ENCODE measurements at places on chromosomes 5 and 9. TPM values are rescaled to one million over a fixed set of nuclear protein-coding genes. Genes with fewer than 3 reads are reported as not detected.

DNA sequence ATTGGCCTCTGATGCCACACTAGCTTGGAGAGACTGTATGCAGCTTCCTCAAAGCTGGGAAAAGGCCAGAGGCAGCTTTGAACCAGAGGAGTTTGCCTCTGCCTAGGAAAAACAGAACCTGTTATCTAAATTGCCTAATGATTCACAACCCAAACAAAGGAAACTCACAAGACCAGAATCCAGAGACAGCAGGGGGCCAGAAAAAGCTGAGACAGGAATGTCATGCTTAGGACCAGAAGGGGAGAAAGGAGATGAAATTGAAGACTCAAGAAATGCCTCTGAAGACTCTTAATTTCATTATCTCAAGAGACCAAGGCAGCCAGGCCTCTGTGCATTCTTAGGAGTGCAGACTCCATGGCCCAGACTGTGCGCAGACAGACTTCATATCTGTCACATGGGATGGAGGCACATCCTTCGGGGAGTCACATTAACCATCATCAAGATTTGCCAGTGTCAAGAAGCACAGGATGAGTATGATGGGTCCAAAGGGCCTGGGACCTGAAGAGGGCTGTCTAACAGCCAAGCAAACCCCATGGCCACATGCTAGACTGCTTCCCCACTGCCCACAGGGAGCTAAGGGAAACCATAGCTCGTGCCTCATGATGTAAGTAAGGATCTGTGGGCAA lies 57.3 kb downstream of the ARSB start:
- H3K4me3 ChIP-seq: no peak overlapping the region
- no peak overlapping the region for H3K27ac ChIP-seq
- no peaks in the 10 kb centered on the region for H3K36me3 ChIP-seq
- H3K27me3 ChIP-seq: no peaks in the 10 kb centered on the region
- no peak for DNase-seq

DNA sequence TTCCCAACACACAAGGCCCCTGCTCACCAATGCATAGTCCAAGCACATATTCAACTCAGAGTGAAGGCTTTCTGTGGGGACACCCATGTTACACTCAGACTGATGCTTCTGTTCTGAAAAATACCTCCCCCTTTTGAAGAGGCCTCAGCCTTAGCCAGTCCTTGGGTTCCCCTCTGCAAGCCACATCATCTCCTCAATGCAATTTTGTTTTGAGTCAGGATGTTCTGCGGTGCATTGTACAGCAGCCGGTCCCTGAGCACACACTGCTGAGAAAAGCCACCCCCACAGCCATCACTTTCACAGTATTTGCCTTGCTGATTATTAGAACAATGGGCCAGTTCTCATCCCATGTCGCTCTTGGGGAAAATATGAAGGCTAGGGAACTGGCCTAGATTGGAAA lies 241.2 kb downstream of the FAM114A2 start:
- no peak overlapping the region for H3K4me3 ChIP-seq
- no peak overlapping the region for H3K27ac ChIP-seq
- H3K4me1 ChIP-seq: no peaks in the 10 kb centered on the region
- H3K27me3 ChIP-seq: no peaks in the 10 kb centered on the region

- DNase-seq: no peak
- peaks cover 11% of the 10 kb centered on the region for H3K27me3 ChIP-seq
Measured at GRCh38 chr5:39605145-39605544, 180.4 kb upstream of the DAB2 start.

- no peaks in the 10 kb centered on the region for H3K36me3 ChIP-seq
- peak overlapping the region; percentile 78 for H3K27ac ChIP-seq
- DNase-seq: peak; percentile 46
Measured at GRCh38 chr9:33447799-33448553, 583 bp upstream of the AQP3 start.

The TAS2R1 gene
- not detected for total RNA-seq

- H3K4me1 ChIP-seq: no peaks in the 10 kb centered on the region
- no peaks in the 10 kb centered on the region for H3K27me3 ChIP-seq
- no peaks in the 10 kb centered on the region for H3K36me3 ChIP-seq
- no peak overlapping the region for H3K4me3 ChIP-seq
- no peak for DNase-seq
- no peak overlapping the region for H3K27ac ChIP-seq
Measured at GRCh38 chr5:62909326-62909725, 330.7 kb downstream of the LRRC70 start.

DNA sequence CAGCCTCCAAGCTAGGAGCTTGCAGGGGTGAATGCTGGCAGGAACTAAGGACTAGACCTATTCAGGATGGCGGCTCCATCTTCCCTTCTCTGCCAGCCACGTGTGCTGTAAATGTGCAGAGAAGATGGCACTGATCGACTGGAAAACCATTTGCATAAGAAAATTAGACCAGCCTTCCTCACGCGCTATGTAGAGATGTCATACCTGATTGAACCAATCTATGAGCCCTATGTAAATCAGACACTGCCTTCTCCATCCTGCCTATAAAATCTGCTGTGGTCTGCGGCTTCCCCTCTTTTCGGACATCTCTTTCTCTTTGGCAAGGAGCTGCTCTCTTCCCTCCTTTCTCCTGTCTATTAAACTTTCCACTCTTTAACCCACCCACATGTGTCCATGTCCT lies 91.6 kb downstream of the NPR3 start:
- DNase-seq: no peak
- H3K27ac ChIP-seq: no peak overlapping the region
- H3K4me3 ChIP-seq: no peak overlapping the region
- H3K36me3 ChIP-seq: no peaks in the 10 kb centered on the region
- no peaks in the 10 kb centered on the region for H3K27me3 ChIP-seq

DNA sequence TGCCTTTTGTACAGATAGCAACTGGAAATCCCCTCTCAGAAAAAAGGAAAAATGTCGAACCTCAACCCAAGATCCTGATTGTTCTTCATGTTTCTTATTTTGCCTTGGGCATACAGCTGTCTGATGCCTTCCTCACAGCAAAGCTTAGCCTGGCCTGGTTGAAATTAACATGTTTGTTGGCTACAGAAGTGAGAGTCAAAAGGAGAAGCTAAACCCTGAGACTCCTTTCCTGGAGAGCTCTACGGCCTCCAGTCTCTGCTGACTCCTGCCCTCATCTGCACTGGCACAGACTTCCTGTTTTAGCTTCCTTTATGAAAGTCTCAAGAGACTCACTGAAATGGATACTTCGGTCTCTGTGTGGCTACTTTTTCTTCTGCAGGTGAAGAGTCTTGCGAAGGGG lies 186.7 kb downstream of the PARP8 start:
- peaks cover 3% of the 10 kb centered on the region for H3K4me1 ChIP-seq
- H3K36me3 ChIP-seq: no peaks in the 10 kb centered on the region
- H3K27ac ChIP-seq: no peak overlapping the region
- H3K4me3 ChIP-seq: no peak overlapping the region
- H3K27me3 ChIP-seq: peaks cover 4% of the 10 kb centered on the region
- no peak for DNase-seq

The ANKDD1B gene
- total RNA-seq: 0.21 TPM

The KCNV2 gene
- total RNA-seq: not detected

DNA sequence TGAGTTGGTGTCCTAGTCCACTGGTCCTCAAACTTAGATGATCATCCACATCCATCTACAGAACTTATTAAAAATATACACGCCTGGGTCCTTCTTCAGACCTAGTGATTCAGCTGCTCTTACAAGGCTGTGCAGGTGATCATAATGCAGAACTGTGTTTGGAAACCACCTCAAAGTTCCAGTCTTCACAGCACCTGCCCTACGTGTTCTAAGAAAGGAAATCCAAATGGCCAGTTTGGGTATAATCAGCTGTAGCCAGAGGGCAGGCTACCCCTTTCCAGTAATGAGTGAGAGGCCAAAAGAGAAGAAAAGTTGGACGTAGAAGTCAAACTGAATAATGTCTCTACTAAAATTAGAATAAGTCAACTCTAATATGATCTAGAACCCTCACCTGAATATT lies 15.4 kb downstream of the REEP5 start:
- no peaks in the 10 kb centered on the region for H3K27me3 ChIP-seq
- DNase-seq: no peak
- peaks cover 6% of the 10 kb centered on the region for H3K4me1 ChIP-seq

The ABHD17B gene
- total RNA-seq: 9.1 TPM

The ELOVL7 gene
- total RNA-seq: 0.69 TPM

GRCh38 chr9:124054582-124055227 lies 43.1 kb downstream of the LHX2 start:
- no peaks in the 10 kb centered on the region for H3K36me3 ChIP-seq
- H3K4me1 ChIP-seq: peaks cover 2% of the 10 kb centered on the region
- H3K27ac ChIP-seq: no peak overlapping the region
- H3K27me3 ChIP-seq: peaks cover 44% of the 10 kb centered on the region

The LCP2 gene
- 232 TPM for total RNA-seq

The SHOC1 gene
- not detected for total RNA-seq

DNA sequence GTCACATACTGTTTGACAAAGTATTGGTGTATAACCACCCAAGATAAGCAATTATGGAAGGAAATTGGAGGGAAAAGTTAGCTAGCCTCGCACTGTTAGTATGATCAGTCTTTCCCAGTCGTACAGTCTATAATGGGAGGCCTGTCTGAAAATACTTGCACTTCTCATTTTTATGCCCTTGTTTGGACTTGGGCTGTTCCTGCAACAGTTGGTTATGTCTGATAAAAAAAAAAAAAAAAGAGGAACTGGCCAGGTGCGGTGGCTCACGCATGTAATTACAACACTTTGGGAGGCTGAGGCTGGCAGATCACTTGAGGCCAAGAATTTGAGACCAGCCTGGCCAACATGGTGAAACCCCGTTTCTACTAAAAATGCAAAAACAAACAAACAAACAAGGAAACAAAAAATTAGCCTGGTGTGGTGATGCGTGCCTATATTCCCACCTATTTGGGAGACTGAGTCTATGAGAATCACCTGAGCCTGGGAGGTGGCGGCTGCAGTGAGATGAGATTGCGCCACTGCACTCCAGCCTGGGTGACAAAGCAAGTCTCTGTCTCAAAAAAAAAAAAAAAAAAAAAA lies 58.3 kb upstream of the ANKRD33B start:
- H3K4me1 ChIP-seq: no peaks in the 10 kb centered on the region
- no peak overlapping the region for H3K27ac ChIP-seq
- peaks cover 4% of the 10 kb centered on the region for H3K27me3 ChIP-seq
- no peaks in the 10 kb centered on the region for H3K36me3 ChIP-seq
- no peak for DNase-seq

DNA sequence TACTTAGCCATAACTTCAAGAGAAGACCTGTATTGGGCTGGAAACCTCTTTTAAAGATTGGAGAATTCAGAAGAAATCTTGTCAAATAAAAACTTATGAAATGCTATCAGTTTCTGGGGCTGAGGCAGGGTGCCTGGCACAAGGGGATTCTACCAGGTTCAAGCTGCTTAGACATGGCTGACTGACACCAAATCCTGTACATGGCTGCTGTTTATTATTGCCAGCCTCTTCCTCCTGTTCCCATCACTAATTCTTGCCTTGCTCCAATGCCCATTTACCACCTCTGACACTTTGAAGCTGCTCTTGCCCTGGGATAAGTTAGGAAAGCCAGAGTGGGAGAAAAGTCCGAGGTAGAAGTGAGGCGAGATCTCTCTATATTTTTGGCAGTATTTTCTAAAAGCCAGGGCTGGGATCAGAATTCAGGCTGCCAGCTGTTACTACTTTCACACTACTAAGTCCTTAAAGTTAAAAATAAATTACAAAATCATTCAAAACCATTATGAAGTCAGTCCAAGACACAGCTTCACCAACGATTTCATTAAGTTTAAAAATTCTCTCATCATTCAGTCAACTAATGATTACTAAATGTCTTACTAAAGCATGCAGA lies 66.3 kb upstream of the TNFAIP8 start:
- peak overlapping the region; percentile 93 for H3K27ac ChIP-seq
- peaks cover 31% of the 10 kb centered on the region for H3K36me3 ChIP-seq

The LRRC14B gene
- not detected for total RNA-seq

DNA sequence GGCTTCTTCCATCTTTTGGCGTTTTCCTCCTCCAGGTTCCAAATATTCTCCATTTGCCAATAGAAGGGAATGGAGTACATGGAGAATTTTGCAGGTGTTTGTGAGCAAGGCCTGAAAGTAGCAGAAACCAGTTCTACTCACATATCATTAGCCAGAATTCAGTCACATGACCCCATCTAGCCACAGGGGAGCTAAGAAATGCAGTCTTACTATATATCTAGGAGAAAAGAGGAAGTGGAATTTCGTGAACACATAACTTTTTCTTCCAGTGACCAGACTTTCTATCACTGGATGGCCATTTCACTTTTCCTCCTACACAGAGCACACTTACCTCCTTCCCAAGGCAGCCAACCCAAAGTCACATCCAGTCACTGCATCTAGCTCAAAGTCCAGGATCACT lies 55.1 kb downstream of the LOX start:
- no peak overlapping the region for H3K4me3 ChIP-seq
- H3K27ac ChIP-seq: no peak overlapping the region
- peaks cover 10% of the 10 kb centered on the region for H3K4me1 ChIP-seq
- no peaks in the 10 kb centered on the region for H3K27me3 ChIP-seq
- H3K36me3 ChIP-seq: peaks cover 57% of the 10 kb centered on the region

- H3K27me3 ChIP-seq: peaks cover 7% of the 10 kb centered on the region
- H3K4me3 ChIP-seq: no peak overlapping the region
- H3K27ac ChIP-seq: no peak overlapping the region
- peaks cover 20% of the 10 kb centered on the region for H3K36me3 ChIP-seq
Measured at GRCh38 chr5:154193701-154194121, 3.2 kb downstream of the GALNT10 start.

- no peaks in the 10 kb centered on the region for H3K4me1 ChIP-seq
- no peak overlapping the region for H3K27ac ChIP-seq
- no peak for DNase-seq
- no peaks in the 10 kb centered on the region for H3K36me3 ChIP-seq
Measured at GRCh38 chr5:166166071-166166470, 2125.4 kb upstream of the WWC1 start.

GRCh38 chr9:107367727-107368502 lies 84.8 kb downstream of the RAD23B start:
- H3K4me1 ChIP-seq: no peaks in the 10 kb centered on the region
- no peak overlapping the region for H3K27ac ChIP-seq
- no peak overlapping the region for H3K4me3 ChIP-seq

The STPG3 gene
- total RNA-seq: not detected

DNA sequence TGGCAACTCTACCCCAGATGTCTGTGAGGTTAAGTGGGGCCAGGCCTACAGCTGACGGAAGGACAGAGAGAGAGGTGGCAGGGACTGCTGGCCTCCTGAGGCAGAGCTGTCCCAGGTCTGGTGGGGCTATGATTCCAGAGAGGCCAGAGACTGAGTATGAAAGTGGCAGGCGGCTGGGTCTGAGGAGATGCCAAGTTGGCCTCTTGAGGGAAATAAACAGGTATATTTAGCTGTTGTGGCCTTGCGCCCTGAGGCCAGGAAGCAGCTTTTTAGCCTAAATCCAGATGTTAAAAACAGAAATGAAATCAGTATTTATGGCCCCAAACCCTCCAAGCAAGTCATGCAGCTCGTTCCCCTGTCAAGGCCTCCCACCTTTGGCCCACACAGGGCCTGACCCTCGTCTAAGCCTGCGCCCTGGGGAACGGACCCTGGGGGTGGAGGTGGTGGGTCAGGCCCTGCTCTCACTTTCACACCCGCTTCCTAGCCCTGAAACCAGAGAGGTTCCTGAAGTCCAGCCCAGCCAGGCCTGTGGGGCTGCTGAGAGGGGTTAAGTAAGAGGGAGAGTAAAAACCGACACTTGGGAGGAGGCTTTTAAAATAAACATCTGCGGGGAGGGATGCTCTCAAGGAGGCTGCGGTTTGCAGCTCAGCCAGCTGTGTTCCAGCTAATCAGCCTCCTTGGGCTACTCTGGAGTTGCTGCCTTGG lies 18.7 kb downstream of the PCDHGC5 start:
- H3K36me3 ChIP-seq: no peaks in the 10 kb centered on the region
- no peak overlapping the region for H3K4me3 ChIP-seq
- H3K27ac ChIP-seq: no peak overlapping the region
- H3K27me3 ChIP-seq: no peaks in the 10 kb centered on the region
